Central memory CD8-positive, alpha-beta T cell (primary cell): ENCODE measurements at places on chromosomes 2 and 18.

- DNase-seq = peak; percentile 41
These were observed 11.5 kb downstream of the TEX44 start for GRCh38 chr2:231604101-231604684.

- no peak for DNase-seq
These were observed 18.4 kb downstream of the STK25 start for GRCh38 chr2:241489733-241490680.

DNA sequence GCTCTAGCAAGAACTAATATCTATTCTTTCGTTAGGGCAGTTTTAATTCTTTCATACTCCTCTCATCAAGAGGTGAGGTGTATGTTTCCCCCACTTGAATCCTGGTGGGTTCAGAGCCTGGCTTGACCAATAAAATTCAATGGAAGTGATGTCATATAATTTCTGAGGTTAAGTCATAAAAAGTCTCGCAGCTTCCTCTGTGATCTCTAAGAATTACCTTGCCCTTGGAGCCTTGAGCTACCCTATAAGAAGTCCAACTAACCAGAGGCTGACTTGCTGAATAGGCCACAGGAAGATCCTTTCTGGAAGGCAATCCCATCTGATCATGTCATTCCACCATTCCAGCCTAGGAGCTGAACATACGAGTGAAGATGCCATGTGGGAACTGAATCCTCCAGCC lies 26.1 kb upstream of the INO80D start:
- no peak for DNase-seq

GRCh38 chr2:204018717-204019116 lies 82.2 kb downstream of the ICOS start:
- no peak for DNase-seq

- no peak for DNase-seq
These were observed 1.3 kb upstream of the FHL2 start for GRCh38 chr2:105400138-105400540.

- no peak for DNase-seq
These were observed 375.2 kb upstream of the MYT1L start for GRCh38 chr2:2706306-2706705.

DNA sequence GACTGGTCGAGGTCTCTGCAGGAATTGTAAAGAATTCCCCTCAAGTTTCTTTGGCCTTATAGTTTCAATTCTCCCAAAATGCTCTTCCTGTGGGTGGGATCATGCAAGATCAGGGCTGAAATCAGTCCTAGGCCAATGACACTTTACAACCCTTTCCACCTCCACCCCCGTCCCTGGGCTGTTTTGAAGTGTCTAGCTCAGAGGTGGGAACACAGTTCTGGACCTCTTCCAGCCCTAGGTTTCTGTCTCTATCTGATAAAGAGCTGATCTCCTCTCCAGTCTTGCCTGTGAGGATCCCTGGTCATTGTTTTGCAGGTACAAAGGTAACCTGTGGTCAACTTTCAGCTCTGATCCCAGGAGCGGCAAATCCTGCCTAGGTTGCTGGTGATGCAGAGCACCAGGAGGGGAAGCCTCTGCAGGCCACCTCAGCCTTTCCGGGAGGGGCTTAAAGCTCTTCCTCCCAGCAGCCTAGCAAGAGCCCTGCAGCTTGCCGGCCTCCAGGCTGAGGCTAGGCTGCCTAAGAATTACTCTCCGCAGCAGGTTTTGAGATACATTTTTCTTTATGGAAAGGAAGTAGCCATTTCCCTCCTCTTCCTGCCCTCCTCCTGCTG lies 69.8 kb upstream of the WIPF1 start:
- DNase-seq = no peak

- no peak for DNase-seq
These were observed 91.7 kb downstream of the DTNA start for GRCh38 chr18:34801774-34802173.

DNA sequence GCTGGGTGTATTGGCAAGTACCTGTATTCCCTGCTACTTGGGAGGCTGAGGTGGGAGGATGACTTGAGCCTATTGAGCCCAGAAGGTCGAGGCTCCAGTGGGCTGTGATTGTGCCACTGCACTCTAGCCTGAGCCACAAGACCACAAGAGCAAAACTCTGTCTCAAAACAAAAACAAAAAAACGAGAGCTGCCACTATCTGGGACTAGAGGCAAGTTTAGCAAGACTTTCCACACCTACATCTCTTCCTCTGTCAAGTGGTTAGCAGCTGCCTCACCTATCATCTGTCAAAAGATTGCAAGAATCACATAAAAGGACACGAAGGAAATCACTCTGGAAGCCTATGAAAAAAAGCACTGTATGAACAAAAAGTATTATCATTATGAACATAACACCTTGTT lies 55.2 kb upstream of the RIOK3 start:
- no peak for DNase-seq

DNA sequence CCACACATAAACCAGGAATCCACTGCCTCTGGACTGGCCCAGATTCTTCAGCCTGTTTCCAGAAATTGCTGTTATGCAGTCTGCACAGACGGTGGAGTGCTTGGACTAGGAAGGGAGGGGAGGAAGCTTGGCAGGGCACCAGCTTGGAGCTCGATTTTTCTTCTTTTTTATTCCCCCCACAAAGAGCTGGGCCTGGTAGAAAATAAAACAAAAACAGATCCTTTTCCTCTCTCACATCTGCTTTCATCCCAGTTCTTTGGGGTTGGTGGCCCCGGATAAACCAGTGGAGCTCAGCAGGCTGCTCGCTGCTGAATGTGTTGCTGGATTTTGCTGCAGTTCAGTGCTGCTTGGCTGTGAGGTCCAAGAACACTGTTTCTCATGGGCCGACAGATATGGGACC lies 16.0 kb downstream of the LRRTM1 start:
- DNase-seq = no peak

DNA sequence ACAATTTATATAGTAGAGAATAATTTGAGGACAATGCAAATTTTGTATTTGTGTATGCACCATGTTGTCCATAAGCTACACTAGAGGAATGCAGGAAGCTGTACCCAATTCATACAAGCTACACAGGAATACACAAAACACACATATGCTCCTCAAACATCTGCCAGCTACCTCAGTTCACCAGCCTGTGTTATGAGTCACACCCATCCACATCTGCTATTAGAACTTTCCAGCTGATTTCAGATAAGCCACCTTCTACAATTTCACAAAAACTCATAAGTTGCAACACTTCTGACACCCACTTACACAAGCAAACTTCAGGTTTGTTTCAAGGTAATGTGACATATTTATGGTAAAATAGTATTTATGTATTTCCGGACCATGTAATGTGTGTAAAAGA lies 438.9 kb downstream of the SATB2 start:
- DNase-seq = no peak

GRCh38 chr2:121196132-121196848 lies 88.7 kb downstream of the TFCP2L1 start:
- no peak for DNase-seq

DNA sequence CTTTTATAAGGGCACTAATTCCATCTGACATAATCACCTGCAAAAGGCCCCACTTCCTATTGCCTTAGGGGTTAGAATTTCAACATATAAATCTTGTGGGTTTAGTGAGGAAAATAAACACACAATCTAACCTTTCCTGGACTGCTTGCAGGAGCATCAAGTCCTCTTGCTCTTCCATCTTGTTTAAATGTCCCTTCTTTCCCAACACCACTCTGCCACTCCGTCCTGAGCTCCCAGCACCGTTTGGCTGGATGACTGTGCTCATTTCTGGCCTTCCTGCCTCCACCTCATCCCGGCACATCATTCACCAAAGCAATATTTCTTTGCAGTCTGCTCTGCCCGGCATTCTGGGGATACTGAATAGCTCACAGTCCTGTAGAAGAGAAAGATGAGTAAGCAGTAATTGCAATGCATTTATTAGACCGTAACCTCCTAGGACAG lies 247.8 kb downstream of the BCL2 start:
- no peak for DNase-seq

DNA sequence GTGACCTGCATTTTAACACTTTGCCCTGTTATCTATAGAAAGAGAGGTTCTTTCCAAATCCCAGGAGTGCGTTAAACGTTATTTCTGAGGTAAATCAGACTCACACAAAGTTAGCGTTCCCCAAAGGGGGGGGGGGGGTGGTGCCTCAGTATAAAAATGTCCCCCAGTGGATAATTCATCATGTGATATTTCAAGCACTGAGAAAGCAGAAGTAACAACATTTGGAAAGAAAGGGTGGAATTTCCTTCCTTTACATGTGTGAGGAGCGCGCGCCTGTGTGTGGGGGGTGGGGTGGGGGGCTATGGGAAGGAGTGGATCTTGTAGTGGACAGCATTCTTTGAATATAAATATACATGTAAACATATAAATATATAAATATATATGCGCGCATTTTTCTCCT lies 630.9 kb downstream of the NYAP2 start:
- no peak for DNase-seq

GRCh38 chr2:108612514-108613183 lies 78.4 kb downstream of the LIMS1 start:
- DNase-seq = no peak

DNA sequence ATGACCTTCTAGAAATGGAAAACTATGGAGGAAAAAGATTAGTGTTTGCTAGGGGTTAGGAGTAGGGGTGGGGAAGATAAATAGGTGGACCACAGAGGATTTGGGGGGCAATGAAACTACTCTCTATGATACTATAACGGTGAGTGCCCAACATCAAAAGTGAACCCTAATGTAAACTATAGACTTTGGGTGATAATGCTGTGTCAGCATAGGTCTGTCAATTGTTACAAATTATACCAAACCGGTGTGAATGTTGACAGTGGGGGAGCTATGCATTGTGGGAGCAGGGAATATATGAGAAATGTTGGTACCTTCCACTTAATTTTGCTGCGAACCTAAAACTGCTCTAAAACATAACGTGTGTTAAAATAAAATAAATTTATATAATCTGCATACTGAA lies 180.3 kb downstream of the ALK start:
- no peak for DNase-seq

DNA sequence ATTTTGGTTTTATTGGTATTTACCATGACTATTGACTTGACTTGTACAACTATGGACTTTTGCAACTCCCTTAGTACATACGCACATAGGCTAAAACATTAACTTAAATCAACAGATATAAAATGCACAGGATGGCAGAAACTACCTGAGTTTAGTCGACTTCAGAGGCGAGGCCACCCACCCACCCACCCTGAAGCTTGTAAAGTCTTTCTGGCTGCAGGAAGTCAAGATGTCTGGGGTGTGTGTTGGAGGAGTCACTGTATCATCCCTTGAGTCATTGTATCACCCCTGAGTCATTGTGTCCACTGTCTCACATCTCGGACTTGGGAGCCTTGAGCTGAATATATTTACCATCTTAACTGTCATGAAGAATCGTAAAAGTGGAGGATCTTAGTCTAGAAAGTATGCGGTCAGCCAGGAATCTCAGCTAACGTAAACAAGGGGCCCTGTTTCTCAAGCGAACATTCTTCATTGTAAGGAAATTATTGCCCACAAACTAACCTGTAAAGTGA lies 140.0 kb upstream of the ST6GAL2 start:
- DNase-seq = no peak

DNA sequence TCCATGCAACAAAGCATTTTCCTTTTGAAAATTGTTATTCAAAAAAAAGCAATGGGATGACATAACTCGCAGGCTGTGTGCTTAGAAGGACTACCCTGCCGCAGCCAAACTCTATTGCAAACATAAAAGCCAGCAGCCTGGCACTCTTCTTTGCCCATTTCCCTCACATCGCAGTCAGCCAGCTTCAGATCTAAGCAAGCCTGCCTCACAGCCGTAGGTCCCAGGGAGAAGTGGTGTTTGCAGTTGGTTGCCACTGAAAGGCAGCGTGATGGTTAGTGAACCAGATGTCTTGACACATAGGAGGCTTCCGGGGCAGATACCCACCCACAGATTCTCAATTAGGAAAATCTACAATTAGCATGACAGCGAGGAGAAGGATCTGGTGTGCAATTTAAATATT lies 655.2 kb downstream of the RNF144A start:
- DNase-seq = no peak

GRCh38 chr2:205017381-205017780 lies 472.1 kb downstream of the PARD3B start:
- no peak for DNase-seq

DNA sequence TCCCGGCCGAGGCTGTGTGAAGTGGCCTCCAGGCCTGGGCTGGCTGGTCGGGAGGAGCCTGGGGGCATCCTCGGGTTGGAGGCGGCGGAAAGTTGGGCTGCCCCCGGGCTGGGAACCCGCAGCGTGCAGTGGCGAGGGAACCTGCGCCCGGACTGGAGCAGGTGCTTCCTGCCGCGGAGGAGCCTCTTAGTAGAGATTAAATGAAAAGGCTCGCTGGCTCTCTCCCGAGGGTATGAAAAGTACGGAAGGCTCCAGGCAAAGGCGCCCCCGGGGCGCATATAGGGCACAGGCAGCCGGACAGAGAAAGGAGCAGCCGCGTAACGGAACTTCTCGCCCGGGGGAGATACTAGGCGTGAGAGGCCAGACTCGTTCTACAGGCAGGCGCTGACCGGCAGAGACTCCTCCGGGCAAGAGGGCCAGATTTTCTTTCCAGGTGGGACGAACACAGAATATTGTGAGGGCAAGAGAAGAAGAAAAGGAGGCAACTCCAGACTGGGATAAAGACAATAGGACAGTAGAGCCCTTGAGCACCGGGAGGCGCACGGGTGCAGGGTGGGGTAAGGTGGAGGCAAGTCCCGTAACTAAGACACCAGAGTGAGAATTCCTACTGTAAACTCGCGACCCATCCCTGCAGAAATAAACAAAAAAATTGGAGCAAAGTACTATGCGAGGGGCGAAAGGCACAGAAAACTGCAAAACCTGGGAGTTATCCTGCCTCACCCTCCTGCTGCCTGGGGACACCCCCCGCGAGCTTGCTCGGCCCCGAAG lies 816 bp downstream of the CDH2 start:
- DNase-seq = no peak

DNA sequence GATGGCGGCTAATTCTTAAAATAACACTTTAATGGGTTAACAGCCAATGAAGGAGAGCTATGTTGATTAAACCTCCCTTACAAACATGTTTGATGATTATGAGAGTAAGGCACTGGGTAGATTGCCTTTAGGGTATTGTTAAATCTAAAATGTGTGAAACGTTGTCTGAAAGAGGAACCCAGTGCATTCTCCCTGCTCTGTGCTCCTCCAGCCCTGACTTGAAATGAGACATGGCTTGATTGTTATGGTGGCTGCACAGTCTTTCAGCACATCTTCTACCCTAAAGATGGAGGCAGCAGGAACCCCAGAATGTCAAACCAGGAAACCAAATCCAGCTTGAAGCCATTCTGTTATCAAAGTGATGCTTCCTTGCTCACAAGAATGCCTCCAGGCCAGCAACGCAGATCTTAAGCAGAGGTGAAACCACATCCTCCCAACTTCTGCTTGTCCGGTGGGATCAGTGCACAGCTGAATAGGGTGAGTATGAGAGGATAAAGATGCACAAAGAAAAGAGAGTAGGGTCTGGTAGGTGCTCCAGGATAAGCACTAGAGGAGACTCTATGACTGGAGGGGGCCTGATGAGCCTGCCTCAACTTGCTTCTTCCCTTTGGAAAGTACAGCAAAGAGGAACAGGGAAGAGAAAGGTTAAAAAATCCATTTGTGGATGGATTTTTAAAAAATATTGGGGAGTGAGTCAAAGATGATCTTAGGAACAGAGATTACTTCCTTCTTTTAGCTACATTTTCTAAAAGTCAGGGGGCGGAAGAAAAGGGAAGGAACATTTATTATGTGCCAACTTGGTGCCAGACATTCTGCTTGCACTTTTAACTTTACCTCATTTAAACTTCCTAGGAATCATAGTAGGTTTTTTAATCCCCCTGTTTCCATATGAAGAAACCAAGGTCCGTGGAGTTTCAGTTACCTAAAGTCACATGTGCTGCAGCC lies 523.0 kb downstream of the TXNL1 start:
- DNase-seq = no peak

GRCh38 chr2:205284334-205284733 lies 398.0 kb upstream of the NRP2 start:
- DNase-seq = no peak
